Activated T-helper 1 cell treated with anti-CD3 and anti-CD28 coated beads, Interleukin-2, amount 50 U/mL, for 16 hours (primary cell): ENCODE measurements at places on chromosomes 3 and 15.
A peak's percentile ranks its signal among the peaks of the same experiment; 100 is the strongest.

DNA sequence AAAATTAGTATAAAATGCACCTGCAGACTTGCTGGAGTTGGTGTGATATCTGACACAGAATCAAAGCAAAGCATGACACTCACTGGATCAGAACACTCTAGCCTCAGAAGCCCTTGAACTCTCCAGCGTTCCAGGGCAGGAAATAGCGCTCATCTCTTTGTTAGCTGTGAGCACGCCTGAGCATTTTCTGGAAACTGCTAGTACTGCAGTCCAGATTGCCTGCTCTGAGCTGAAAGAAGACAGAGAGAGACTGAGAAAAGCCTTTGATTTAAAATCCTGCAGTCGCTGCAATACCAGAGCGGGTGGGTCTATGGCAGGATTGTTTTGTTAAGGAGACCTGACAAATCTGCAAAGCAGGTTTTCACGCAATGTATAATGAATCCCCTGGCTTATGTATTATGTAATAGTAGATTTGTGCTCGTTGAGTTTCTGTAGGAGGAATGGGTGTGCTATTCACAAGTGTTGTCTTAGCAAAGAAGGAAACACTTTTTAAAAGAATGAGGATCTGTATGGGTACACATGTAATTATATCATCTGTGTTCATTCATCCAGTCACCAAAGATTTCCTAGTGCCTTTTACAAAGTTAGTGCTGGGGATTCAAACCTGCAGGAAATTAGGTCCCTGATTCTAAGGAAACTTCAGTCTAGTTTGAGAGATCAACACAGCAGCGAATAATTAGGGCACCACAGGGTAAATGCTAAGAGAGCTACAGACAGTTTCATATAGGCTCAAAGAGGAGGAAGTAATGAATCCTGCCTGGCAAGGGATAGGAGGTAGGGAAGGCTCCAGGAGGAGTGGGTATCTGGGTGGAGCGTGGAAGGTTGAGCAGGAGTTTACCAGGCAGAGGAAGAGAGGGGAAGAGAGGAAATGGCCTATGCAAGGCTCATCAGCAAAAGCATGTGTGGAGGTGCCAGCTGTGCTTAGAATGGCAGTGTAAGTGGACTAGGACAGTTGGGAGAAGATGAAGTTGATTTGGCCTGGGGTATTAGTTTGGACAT lies 26.1 kb upstream of the MGLL start:
- DNase-seq: no peak

- no peak for DNase-seq
These were observed 5.2 kb upstream of the TMCO5A start for GRCh38 chr15:37929238-37929637.

- no peak for DNase-seq
These were observed 3.7 kb downstream of the KPNA1 start for GRCh38 chr3:122510878-122511535.

DNA sequence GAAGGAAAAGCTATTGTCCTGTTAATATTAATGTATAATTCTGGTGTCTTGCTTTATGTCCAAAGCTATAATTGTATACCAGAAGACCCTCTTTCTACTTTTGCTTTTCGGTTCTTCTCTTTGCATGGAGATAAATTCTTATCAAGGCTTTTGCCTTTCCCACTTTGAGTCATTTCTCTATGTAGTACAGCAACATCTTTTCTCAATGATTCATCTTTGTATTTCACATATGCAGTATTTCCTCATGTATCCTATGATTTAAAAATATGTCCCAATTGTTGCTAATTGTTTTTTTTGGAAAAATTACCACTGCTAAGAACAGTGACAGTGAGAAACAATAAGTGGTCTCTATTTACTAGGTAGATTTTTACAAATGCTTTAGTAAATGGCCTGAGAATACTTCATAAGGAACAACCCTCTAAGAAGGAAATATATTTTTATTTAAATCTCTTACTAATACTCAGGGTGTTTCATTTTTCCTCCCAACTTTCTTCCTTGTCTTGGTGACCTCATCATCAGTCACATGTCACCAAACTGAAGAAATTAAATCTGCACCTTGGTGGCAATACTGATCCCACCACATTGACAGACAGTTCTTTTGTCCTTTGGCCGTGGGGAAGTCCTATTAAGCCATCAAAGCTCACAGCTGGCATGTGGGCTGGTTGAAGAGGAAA lies 290.6 kb downstream of the SATB1 start:
- DNase-seq: no peak

GRCh38 chr3:191369616-191370010 lies 39.3 kb upstream of the UTS2B start:
- no peak for DNase-seq

DNA sequence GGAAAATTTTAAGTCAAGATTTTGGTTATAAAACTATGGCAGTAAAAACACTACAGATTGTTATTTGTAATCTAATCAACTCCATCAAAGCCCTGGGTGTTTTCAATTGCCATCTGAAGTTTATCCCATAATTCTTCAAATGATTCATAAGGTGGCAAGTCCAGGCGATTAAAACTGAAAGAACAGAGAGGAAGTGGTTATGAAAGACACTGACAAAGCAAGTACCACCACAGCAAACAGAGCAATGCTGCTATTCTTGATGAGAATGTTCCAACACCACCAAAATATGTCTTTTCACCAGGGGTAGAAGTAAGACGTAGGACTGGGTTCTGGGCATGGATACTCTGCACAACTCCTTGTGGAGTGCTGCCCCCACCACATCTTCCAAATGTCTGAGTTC lies 86.9 kb upstream of the PRTG start:
- DNase-seq: no peak

DNA sequence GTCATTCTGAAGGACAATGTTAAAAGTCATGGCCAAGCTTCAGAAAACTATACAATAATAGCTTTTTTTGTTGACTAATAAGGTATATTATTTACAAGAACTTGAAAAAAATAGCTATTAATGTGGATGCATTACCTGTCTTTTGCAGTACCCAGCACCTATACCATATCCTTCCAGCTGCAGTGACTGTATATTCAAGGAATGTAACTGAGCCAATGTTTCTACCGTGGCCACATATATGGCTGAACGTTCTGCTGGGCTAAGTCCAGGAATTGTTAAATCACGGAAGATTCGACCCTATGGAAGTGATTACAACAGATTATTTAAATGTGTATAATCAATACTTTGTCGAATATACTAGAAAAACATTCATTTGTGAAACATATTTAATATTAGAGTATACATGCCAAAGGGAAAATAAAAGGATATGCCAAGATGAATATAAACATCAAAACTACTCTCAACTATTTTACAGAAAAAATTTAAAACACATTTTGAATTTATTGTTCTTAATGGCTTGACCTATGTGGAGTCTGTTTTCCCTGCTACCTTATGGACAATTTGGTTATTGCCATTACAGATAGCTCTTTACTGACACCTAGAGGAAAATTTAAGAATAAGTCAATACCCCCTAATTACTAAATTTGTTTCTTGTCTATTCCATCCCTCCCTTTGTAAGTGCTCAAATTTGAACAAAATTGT lies 17.6 kb downstream of the ACAD11 start:
- no peak for DNase-seq

DNA sequence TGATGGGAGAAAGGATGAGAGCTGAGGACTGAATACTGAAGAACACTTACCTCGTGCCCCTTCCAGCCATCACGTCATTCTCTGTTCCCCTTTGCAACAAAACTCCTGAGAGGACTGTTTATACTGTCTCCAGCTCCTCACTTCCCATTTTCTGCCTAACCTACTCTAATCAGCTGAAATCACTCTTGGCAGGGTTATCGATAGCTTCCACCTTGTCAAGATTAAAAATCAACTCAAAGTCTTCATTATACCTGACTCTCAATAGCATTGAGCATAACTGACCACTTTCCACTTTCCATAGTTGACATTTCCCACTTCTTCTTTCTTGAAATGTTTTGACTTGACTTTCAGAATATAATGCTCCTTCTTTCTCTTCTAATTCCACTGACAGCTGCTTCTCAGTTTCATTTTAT lies 4.3 kb downstream of the BTBD1 start:
- DNase-seq: no peak

- DNase-seq: no peak
These were observed 11.3 kb downstream of the NR2F2 start for GRCh38 chr15:96341513-96342405.

DNA sequence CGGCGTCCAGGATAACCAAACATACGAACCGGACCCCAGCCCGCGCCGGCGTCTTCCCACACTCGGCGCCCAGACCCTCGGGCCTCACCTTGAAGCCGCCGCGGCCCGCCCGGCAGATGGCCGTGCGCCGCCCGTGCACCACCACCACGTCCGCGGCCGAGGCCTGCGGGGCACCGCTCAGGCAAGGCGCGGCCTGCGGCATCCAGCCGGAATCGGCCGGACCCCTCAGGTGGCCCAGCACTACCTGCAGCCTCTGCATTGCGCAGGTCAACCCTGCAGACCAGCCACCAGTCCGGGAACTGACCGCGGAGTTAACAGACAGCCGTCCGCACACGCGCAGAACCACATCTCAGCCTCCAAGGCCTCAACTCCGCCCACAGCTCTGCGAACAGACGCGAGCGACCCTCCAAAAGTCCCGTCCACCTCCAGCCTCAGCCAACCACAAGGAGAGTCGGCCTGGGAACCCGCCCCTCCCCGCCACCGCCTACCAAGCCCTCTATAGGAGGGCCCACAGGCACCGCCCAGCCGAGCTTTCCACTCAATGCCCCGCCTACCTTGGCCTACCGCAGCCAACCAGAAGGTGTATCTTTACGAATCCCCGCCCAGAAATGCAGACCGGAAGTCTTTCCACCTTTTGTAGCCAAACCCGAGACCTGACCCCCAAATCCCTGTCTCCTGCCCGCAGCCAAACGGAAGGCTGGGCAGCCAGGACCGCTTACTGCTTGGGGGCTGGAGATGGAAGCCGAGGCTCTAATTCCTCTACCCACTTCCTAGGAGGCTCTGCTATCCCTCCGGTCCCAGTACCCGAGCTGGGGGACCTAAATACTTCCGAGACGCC lies at the start of gene ACAA1:
Gene ACAA1 (minus strand): TSS at position 351 of the 838 bp plus-strand sequence. CDS start 92 bp downstream, at position 259.
- peak; percentile 96 for DNase-seq

DNA sequence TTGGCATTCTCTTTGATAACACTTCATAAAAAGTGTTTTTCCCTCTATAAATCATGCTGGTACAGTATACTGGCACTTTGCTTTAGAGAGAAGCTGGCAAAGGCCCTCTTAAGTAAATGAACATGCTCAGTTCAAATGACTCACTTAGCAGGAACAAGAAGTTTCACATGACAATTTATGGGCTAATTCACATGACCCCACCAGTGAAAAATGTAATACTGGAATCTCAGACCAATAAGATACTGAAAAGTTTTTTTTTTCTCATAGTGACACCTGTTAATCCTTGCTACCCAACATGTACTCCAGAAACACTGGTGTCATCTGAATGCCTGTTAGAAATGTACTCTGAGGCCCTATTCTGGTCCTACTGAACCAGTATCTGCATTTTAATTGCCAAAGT lies 13.9 kb downstream of the BTBD1 start:
- no peak for DNase-seq

DNA sequence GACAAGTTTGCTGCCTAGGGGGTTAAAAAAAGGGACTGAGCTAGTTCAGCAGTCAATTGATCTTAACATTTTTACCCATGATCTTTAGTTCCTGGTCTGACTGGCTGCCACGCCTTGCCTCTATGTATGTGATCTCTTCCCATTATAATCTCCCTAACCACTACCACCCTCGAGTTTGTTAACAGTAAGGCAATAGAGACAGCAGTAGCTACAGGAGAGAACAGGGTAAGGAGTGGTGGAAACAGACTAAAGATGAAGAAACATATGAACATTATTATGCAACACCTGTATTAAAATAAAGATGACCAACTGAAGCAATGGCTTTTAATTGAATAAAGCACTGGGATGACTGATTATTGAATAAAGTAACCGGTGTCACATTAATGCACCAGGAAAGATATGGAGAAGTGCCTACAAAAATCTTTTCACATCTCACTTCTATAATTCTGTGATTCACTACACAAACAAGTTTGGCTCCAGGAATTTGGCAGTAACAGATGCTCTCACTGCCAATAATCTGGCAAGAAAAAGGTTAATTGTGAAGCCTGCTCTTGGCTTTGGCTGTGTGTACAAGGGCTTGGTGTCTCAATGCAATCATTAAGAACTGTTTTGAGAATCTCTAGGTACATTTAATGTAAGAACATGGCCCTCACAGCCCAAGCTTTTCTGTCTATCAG lies 95.7 kb downstream of the HHLA2 start:
- DNase-seq: no peak

DNA sequence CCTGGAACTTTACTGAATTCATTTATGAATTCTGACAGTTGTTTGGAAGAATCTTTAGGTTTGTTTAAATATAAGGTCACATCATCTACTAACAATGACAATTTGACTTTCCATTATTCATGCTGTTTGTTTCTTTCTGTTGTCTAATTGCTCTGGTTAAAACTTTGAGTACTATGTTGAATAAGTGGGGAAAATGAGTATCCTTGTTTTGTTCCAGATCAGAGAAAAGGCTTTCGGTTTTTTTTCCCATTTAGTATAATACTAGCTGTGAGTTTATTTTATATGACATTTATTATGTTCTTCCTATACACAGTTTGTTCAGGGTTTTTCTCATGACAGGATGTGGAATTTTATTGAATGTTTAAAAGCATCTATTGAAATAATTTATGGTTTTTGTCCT lies 11.3 kb upstream of the TUBGCP5 start:
- DNase-seq: no peak

DNA sequence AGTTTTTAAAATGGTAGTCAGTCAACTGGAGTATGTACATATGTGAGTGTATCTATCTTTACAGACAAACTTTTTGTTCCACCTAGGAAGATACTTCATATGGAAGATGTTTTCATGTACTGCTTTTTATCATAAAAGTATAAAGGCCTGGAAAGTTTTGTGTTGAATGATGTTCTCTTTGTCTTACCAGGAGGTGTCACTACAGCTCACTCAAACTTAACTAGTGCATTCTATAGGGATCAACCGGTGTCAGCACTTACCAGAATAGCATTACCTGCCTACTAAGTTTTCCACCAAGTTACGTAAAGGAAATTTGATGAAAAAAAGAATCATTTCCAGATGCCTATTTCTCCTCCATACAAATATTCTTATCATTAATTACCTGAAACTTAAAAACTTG lies 522.6 kb upstream of the SEMA6D start:
- DNase-seq: no peak

DNA sequence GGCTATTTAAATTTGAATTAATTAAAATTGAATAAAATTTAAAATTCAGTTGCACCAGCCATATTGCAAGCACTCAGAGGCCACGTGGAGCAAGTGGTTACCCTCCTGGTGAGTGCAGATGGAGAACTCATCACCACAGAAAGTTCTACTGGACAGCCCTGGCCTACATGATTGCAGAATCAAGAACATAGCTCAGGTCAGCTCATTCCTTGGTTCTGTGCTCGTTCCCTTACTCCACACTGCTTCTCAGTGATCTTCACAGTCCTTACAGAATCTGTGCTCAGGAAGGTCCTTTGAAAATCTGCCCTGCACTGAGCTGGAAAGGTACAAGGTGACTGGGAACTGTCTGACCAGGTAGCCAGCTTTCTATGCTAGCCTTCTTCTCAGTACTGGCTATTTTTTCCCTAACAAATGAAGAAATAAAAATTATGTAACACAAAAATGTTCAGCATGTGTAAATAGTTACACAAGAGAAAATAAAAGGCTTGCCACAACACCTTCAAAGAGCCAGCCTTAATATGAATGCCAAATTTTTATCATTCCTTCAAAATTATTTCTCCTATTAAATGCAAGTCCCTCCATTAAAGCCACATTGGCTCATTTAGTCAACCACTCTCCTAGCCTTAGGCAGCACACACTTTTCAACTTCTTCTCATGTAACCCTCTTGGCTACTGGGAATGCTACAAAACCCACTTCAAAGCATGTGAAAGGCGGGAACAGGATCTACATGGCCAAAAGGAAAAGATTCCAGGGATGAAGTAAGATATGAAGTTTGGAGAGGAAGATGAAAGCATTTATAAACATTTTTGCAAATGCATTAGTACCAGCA lies 326.4 kb upstream of the WNT5A start:
- DNase-seq: no peak
